ENCODE measurements at places on chromosomes 5 and 9.

- no peak for DNase-seq
Observed at GRCh38 chr5:126998895-126999570, 31.3 kb downstream of the MARCHF3 start.

DNA sequence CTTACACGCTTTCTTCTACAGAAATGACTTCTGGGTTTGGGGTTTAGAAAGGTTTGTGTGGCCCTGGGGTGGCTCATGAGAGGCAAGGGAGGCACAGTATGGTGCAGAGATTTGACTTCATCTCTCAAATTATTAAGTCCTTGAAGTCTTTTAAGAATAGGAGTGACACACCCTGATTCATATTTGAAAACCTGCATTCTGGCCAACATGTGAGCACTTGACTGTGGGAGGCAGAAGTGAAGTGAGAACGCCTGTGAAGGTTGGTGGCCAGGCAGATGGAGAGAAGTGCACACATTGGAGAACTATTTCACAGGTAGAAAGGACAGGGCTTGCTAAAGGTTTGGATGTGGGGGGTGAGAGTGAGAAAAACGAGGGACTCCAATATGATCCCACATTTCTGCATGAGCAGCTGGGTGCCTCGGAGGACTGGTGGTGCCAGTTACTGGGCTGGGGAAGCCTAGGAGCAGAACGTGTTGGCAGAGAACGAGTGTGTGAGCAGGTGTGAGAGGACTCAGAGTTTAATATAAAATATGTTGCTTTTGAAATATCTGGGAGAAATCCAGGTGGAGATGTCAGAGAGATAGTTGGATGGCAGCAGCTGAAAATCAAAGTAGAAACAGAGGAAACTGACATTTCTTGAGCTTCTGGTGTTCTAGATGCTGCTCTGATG, 240.0 kb upstream of the ADAMTSL1 start:
- DNase-seq, result no peak

GRCh38 chr5:9829621-9830020, 199.5 kb upstream of the TAS2R1 start:
- DNase-seq, result no peak

DNA sequence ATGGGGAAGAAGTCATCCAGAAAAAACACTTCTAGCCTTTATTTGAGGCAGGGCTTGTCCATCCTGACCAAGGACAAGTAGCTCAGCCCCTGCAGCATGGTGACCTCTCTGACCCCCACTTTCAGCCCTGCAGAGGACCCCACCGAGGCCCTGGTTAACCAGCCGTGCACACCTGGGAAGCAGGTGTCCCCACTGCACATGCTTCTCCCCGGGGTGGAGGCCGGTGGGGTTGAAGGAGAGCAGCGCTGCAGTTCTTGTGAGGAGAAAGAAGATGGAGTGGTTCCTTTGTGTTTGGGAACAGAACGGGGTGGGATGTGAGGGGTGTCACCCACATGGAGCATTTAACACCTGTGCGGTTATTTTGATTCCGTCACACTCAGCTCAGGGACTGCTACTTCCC, 21.1 kb upstream of the ZBTB34 start:
- DNase-seq, result no peak

- no peak for DNase-seq
Observed at GRCh38 chr5:54177058-54177457, 133.3 kb downstream of the ARL15 start.

DNA sequence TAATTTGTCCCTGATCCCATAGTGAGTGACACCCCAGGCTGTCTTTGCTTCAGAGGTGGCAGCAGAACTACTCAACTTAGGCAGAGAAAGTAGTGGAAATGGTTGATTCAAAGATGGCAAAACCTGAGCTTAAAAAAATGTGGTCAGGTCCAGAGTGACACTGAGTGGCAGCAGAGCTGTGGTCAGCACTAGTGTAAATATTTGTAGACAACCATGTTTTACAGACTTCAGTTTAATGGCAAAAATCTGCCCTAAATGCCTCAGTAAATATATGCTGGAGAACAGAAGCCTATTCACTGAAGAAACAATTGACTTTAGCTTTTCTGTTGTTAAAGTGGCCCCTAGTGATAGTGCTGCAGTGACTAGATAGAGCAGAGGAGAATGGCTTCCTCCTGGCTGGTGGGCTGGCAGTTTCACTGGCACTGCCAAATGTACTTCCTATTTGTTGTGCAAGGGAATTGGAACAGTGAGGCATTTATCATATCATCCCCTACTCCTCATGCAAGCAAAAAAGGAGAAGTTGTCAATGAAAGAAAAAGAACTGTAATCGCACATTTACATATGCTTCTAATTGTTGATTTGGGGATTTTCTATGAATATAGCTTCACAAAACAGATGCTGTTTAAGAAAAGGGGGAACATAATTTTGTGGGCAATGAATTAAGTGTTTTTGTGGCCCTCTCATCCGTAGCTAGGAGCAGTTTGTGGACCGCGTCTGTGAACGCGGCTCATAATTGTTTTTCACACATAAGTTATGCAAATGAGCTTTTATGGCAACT, 12.0 kb downstream of the PBX3 start:
- DNase-seq, result no peak

DNA sequence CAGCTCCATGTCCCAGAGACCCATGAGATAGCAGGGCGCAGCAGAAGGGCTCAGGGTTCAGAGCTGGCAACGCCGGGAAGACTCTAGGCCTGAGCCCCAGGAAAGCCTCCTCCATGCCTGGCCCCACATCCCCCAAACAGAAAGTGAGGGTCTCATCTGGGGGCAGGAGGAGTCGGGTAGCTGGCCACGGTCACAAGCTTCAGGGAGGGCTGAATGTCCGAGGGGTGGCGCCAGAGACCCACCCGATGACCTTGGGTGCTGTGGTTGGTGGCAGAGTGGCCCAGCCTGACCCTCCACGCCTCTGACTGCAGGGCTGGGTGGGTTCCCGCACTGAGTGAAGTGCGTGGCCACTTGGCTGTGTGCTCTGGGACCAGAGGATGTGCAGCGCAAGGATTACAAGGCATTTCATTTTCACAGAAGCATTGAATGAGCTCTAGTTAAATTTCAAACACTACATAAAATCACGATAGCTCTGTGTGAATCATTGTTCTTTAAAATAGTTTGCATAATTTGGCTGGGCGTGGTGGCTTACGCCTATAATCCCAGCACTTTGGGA, 3.0 kb downstream of the C8G start:
- no peak for DNase-seq

DNA sequence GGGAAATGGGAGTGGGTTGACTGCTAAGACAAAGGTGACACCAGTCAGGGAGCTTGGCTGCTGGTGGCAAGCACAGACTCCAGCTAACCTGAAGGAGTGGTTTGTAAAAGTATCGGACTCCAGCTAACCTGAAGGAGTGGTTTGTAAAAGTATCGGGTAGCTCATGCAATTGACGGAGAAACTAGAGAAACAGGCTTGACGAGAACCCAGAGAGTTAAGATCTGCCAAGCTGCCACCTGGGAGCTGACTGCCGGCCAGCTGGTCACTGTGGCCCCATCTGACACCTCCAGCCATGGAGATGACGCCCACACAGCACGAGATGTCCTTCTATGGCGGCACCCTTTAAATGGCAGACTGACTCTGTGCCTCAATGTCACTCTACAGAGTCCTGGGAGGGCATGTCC, 28.3 kb upstream of the CRB2 start:
- DNase-seq, result no peak

- DNase-seq, result no peak
Observed at GRCh38 chr9:34982361-34982760, 7.2 kb upstream of the DNAJB5 start.

GRCh38 chr9:136985027-136985602, 2.3 kb downstream of the LCNL1 start:
- DNase-seq, result no peak

DNA sequence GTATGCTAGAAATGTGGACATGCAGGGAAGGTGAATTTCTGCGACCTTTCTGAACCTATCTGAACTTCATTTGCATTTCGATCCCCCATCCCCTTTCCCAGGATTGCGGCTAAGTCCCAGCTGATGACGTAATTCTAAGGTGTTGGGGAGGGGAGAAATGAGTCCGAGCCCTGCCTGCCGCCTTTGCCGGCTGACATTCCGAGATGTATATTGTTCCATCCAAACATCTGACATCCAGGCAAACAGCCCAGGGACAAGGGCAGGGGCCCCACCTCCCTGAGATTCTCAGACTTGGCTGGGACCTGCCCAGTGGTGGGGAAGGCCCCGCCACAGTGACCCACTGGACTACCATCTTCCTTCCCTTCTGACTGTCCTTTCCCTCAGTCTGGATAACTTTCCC, 494.6 kb downstream of the ENC1 start:
- no peak for DNase-seq

- no peak for DNase-seq
Observed at GRCh38 chr9:27460226-27461023, 63.7 kb upstream of the IFNK start.

GRCh38 chr9:6080154-6080716, 64.8 kb upstream of the RANBP6 start:
- peak; percentile 98 for DNase-seq

- no peak for DNase-seq
Observed at GRCh38 chr9:99824378-99825171, 2.9 kb downstream of the NR4A3 start.

DNA sequence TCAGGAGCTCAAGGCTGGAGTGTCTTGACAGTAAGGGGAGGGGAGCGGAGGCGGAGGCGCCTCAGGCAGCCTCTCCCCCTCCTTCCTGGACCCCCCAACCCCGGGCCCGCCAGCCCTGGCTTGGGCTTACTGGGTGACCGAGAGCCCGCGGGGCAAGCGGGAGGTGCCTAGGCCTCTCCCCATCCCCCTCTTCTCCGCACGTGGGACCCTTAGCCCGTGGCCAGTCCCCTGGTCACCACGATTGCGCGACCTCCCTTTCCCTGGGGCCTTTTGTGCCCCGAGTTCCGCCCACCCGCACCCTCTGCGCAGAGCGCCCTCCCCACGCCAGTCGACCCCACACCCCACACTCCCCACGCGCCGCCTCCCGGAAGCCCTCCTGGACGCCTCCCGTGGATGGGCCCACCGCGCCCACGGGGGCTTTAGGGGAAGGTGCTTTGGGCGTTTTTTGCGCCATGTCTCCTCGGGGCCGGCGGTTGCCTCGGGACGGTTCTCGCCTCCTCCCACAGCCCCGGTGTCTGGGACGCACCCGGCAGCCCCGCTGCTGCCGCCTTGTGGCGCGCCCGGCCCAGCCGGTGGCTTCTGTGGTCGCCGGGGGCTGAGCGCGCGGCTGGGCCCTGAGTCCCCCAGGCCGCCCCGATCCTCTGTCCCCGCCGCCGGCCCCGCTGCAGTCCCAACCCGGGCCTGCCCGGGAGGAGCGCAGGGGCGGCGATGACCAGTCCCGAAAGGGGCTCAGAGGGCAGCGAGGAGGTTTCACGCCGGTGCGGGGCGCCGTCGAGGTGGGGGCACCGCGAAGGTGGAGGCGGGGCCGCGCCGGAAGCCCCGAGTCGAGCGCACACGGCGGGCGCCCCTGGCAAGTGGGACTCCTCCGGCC, 3.2 kb downstream of the TOR4A start:
- peak; percentile 27 for DNase-seq

GRCh38 chr5:115549154-115549553, 4.6 kb upstream of the FEM1C start:
- no peak for DNase-seq

DNA sequence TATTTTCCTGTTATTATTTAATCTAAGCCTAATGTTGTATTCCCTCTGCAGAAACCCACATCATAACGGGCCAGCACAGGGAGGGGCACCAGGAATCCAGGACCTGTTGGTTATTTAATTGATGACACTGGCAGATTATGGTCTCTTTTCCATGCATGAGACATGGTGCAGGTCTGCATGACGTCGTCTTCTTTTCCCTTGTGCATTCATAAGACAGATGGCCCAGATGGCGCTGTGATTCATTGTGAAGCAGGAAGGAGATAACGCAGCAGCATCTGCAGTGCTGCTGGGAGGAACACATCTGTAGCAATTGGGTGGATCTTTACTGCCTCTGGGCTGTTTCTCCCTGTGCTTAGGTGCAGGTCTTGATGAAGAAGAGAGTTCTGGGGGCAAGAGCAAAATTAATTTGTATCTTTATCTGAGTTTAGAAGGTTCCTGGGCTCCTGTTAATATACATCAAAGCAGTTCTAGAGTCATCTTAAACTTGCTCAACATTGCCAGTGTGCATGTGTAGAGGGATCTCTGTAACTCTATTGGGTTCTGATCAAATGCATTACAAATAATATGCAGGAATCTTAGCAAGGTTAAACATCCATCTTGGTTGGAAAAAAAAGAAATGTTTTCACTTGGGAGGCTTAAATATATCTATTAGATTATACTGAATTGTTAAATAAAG, 176.1 kb downstream of the PCSK1 start:
- peak; percentile 4 for DNase-seq

DNA sequence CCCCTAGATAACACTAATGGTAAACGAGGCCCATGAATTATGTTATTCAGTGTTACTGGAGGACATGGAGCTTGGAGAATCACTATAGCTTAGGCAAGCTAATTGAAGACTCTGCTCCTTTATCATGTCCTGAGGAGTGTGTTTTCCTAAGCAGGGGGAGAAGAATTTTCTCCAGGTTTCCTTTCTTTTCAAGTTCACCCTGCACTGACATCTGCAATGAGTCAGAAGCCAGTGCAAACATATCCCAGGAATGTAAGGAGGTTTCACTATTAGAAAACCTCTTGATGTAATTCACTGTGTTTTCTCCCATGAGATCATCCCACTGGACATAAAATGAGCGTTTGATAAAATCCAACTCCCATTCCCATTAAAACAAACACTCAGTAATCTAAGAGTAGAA, 75.6 kb downstream of the DMRT2 start:
- no peak for DNase-seq

GRCh38 chr5:89064736-89065135, 181.8 kb upstream of the MEF2C start:
- DNase-seq, result no peak

- DNase-seq, result no peak
Observed at GRCh38 chr9:104091708-104092107, 2.4 kb upstream of the SMC2 start.

- DNase-seq, result no peak
Observed at GRCh38 chr5:133896873-133897272, 71.6 kb downstream of the C5orf15 start.

- DNase-seq, result no peak
Observed at GRCh38 chr9:77943057-77943456, 88.6 kb downstream of the GNAQ start.

GRCh38 chr5:138372653-138373052, 20.2 kb downstream of the KDM3B start:
- DNase-seq, result no peak

- no peak for DNase-seq
Observed at GRCh38 chr5:169350759-169351240, 49.9 kb upstream of the SLIT3 start.

DNA sequence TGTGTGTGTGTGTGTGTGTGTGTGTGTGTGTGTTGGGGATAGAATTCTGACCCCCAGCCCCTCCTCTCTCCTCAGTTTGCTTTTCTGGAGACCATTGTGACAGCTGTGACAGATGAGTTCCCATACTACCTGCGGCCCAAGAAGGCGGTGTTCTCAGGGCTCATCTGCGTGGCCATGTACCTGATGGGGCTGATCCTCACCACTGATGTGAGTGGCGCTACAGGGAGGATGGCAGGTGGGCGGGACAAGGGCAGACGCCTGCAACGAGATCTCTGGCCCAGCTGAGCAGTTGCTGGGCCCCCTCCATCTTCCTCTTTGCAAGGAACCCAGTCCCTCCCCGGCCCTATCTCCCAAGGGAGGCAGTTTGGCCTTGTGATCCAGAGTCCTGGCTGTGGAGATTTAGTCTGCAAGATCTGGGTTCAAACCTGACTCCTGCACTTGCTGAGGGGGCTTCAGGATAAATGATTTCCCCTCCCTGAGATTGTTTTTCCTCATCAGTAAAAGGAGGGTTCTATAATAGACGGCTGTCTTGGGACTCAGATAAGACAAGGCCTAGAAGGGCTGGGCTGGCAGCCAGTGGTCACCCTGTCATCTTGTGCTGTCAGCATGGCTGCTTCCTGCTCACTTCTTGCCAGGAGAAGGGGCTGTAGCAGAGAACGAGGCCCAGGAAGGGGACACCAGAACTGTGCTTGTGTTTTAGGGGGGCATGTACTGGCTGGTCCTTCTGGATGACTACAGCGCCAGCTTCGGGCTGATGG, 14.1 kb downstream of the SLC6A7 start:
- no peak for DNase-seq

Data from NCI-H1930 (cell line).